ENCODE measurements at places on chromosomes 1 and 21.

DNA sequence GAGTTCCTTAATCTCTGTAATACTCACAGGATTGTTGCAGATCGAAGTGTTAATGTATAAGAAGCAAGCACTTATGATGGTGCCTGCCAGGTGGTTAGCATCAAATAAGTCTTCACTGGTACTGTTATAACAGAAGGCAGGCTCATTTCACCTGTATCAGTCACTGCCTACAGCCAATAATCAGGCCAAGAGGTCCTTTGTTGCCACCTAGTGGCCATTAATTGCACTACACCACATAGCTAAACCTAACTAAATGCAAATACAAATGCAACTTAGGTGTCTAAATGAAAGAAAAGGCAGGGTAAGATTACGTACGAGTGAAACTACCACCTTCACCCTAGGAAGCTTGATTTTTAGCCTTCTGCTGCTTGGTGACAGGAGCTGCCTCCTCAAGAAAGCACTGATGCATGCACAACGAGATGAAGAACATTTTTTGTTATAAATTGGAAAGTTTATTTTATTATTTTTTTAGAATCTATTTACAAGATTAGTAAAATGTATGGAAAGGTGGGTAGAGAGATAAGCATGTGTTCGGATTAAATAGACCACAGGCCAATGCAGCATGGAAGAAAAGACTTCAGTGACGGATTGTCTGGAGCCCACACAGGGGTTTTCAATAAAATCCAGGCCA is 334.8 kb upstream of the CAMK1G start:
- peak; percentile 52 for DNase-seq

- DNase-seq, result no peak
Observed at GRCh38 chr1:63524201-63524600, 876 bp downstream of the EFCAB7 start.

- DNase-seq, result no peak
Observed at GRCh38 chr1:225877580-225877979, 4.6 kb downstream of the TMEM63A start.

GRCh38 chr1:164702216-164702615 is 143.2 kb downstream of the PBX1 start:
- DNase-seq, result no peak

GRCh38 chr1:47231301-47232186 is 481 bp downstream of the TAL1 start:
- no peak for DNase-seq

DNA sequence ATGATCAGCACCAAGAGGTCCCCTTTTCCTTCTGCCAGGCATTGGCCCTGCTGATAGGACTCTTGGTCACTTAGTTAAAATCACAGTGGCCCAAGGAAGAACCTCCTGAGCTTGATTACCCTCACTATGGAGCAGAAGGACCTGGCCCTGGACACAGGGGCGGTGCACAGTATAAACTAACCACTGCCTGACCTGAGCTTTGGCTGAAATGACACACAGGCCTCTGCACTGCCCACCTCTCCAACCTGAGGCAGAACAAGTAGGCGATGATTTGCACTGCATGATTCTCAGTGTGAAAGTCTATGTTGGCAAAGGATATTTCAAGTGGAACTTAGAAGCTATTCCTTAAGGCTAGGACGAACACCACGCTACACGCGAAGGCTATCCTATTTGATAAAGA is 48.5 kb downstream of the CAPN2 start:
- DNase-seq, result no peak

DNA sequence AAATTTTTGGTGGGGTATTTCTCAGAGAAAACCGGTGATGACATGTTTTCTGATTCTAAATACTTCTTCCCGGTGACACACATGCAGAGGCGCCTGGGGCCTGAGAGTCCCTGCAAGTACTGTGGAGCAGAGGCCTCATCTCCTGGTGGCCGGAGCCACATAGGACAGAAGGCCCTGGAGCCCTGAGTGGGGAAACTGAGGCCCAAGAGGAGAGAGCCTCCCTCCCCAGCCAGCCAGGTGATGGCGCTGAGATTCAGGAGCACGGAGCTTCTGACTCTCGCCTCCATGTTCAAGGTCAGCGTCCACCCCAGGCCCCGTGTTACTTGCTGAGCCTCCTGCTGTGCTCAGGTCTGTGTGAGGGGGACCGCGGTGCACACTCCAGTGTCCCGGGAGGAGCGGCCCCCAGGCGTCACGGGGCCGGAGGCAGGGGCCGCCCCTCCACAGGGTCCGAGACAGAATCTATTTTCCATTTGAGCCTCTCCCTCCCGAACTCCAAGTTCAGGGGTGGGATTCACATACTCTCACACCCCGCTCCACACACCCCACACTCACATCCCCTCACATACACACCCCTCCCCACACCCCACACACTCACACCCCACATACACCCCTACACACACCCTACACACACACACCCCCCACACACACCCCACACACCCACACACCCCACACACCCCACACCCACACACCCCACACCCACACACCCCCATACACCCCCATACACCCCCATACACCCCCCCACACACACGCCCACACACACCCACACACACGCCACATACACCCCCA is 43.8 kb downstream of the SLX9 start:
- DNase-seq, result no peak

DNA sequence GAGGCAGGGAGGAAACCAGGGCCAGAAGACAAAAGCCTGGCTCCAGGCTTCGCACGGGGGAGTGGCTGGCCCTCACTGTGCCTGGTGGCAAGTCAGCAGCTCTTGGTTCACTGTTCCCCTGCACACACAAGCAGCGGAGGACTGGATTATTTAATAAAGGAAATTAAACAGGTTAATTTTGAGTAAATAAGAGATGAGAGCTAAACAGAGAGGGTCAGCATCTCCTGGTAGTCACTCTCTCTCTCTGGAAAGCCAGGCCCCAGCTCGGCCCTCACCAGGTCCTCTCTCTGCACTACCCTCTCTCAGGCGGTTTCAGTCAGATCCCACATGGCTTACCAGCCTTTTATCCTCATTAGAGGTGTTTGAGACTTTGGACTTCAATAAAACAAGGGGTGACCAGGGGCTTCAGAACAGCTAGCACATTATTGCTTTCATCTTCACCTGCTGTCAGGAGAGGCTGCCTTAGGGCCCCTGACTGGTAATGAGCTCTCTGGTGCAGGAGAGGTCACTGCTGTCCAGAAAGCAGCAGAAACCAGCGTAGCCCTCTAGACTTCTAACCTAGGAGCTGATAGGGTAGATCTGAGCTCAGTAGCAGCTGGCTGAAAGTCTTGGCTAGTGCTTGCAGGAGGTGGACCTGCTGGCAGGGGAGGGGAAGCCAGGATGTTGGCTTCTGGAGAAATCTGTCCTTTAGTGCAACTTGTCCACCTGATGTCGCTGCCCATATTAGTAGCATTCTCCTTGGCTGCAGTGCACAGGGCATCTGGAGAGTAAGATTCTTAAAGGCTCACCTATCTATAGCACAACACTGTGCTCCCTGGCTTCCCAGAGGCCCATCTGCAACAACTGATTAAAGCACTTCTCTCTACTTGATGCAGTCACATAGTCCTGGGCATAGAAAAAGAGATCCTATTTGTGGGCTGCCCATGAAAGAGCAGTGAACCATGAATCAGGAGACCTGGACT is 45.9 kb downstream of the SYT6 start:
- no peak for DNase-seq

GRCh38 chr1:10878469-10878868 is 82.0 kb upstream of the CASZ1 start:
- no peak for DNase-seq

DNA sequence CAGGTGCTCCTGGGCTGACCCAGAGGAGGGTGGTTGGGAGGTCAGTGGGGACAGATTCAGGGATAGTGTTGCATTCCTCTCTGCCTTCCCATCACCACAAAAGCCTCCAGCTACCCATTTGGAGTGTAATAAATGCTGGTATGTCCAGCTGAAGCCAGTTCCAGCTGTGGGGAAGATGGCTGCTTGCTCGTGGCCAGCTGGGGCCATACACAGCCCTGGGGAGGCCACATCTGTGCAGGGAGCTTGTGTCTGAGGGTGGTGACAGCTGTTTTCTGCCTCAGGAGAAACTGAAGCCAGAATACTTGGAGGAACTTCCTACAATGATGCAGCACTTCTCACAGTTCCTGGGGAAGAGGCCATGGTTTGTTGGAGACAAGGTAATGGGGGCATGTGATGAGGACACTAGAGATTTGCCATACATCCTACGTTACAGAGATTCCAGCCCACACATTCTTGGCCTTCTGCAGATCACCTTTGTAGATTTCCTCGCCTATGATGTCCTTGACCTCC is 2.7 kb downstream of the GSTM4 start:
- no peak for DNase-seq
